ENCODE measurements at places on chromosomes 6 and 20.

DNA sequence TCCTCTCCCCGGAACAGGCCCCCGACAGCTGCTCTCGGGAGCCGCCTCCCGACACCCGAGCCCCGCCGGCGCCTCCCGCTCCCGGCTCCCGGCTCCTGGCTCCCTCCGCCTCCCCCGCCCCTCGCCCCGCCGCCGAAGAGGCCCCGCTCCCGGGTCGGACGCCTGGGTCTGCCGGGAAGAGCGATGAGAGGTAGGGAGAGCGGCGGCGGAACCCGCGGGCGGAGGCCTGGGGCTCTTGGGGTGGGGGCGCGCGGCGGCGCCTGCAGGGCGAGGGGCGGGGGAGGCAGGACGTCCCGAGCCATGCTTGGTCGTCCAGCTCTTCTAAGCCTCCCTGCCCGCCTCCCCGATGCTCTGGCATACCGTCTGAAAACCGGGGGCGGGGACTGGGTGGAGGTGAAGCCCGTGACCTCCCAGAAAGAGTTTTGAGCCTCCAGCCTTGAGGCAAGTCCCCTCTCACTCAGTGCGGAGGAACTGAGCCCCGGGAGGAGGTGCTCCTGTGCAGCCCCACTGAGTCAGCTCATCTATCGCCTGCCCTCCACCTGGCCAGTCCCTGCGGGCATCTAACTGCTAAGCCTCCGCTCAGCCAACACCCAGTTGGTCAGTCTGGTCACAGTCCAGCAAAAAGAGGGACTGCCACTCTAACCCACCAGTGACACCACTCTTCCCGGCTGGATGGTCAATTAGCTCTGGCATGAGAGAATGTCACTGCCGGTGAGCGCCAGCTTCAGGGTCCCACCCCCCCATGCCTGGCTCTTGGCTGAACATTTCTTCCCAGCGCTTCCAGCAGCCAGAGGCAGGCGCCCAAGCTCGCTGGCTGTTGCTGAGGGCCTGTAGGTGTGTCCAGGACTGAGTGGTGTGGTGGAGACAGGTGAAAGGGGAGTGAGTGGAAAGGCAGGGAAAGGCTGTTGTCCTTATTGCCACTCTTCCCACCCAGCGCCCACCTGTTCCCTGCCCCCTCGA is 482 bp downstream of the DDR1 start:
- no peak for DNase-seq

- no peak for DNase-seq
Measured at GRCh38 chr6:4108561-4109093, 26.7 kb downstream of the ECI2 start.

GRCh38 chr6:30747902-30748769 is 3.8 kb upstream of the IER3 start:
- no peak for DNase-seq

DNA sequence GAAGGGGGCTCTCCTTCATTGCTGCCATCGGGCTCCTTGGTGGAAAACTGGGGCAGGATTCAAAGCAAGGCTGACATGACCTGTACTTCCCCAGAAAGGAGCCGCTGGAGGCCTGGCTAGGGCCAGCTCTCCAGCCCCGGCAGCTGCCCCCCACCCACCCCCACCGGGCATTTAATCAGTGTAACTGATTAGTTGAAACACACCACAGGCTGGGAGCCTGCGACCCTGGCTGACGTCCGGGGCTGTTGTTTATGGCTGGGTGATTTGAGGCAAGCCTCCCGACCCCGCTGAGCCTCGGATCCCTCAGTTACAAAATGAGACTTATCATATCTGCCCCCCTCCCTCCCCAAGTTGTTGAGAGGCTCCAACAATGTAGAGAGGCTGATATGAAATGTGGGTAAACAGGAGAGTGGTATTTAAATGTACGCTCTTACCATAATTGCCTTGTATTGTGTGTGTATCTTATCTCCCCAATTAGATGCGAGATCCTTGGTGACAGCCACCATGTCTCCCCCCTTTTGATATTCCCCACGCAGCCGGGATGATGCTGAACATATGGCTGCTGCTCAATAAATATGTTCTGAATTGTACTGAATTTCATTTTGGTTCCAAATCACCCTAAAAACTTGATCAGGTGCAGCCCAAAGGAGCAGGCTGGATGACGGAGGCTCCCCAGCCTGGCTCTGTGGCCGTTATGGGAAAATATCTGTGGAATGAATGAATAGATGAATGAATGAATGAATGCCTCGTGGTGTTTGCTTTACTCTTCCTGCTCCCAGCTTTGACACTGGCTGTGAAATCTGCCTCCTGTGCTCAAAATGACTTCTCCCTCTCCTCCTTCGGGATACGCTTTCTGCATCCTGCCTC is 31.8 kb upstream of the APCDD1L start:
- no peak for DNase-seq

- no peak for DNase-seq
Measured at GRCh38 chr20:46563860-46564221, 13.4 kb upstream of the OCSTAMP start.

GRCh38 chr6:128929869-128930268 is 46.9 kb downstream of the LAMA2 start:
- DNase-seq = no peak

- DNase-seq = no peak
Measured at GRCh38 chr6:96433950-96434349, 87.7 kb upstream of the UFL1 start.

Data from NCI-H2171 (cell line).